GF-D8 (cell line): ENCODE measurements at places on chromosomes 7 and 10.

- DNase-seq, result no peak
Observed at GRCh38 chr7:10708447-10708846, 265.2 kb upstream of the PHF14 start.

- DNase-seq, result no peak
Observed at GRCh38 chr7:123746931-123747488, 1.8 kb downstream of the WASL start.

DNA sequence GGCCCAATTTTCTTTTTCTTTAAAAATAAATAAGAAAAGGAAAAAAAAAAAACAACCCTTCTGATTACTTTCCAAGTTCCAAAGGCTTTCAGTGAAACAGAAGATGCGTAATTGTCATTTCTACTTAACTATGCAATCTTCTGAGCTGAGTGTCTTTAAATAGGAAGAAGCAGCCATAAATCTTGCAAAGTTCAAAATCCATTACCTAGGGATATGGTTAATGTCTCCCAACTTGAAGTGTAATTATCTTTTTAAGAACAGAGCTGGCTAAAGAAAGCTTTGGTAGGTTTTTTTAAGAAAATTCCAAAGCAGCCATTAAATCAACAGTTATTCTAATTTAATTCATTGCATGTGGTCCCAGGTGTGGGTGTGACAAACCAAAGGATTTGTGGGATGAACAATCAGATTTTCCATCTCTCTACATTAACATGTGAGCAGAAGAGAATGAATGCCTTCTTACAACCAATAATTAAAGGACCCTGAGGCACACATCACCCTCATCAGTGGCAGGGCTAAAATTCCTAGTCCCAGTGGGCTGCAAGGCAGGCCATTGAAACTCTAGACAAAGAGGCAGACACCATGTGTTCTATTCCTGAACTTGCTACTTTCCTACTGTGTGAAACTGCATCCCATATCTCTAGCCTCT, 419.2 kb downstream of the REEP3 start:
- no peak for DNase-seq

- DNase-seq, result no peak
Observed at GRCh38 chr10:101364721-101365120, 10.8 kb downstream of the BTRC start.

GRCh38 chr10:110461088-110461487, 36.6 kb upstream of the DUSP5 start:
- DNase-seq, result no peak
